ENCODE measurements at places on chromosomes 3 and 15. TPM values are rescaled to one million over a fixed set of nuclear protein-coding genes. Genes with fewer than 3 reads are reported as not detected.

- DNase-seq, result no peak
Observed at GRCh38 chr3:14525685-14526631, 14.2 kb downstream of the GRIP2 start.

DNA sequence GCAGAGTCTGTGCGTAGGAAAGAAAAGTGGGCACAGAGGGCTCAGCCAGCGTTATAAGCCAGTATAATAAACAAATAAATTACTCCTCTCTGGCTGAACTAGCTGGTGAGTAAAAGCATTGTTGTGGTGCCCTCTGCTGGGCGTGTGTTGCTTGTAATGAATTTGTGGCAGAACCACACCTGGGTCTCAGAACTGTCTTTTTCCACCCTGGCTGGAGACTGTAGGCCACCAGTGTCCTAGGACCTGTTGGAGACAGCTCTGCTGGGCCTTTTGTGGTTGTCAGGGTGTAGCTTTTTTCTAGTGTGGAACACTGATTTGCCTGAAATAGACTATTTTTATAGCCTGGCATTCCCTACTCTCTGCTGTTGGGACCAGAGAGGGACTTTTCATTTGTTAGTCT is 130.5 kb upstream of the EIF1B start:
- peak; percentile 92 for DNase-seq

DNA sequence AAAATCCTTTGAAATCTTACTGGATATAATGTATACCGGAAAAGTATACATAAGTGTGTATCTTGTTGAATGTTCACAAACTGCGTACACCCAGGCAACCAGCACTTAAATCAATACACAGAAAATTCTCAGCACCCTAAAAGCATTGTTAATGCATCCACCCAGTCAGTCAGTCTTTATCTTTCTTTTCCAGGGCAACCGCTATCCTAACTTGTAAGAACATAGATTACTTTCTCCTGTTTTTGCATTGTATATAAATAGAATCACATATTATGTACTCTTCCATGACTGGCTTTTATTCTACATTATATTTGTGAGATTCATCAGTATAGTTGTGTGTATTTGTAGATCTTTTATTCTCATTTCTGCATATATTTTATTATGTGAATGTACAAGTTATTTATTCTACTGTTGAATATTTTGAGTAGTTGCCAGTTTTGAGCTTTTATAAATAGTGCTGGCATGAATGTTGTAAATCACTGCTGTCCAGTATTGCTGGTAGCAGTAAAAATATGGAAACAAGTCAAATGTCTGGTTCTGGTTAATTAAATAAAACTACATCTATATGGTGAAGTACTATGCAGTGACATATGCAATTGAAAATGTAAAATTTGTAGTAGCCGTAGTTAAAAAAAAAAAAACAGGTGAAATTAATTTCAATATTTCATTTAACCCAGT is 62.1 kb downstream of the PDCD6IP start:
- no peak for DNase-seq

GRCh38 chr3:78919021-78919755 is 848.6 kb downstream of the ROBO1 start:
- no peak for DNase-seq

GRCh38 chr3:10928407-10928960 is 64.1 kb upstream of the SLC6A1 start:
- no peak for DNase-seq

GRCh38 chr3:184538666-184539431 is 22.7 kb upstream of the EPHB3 start:
- DNase-seq, result no peak

GOLGA6L4 gene
- 1.0 TPM for polyA plus RNA-seq

CACNA2D3 gene
- 42.4 TPM for polyA plus RNA-seq

Data from right cardiac atrium (tissue), 5 donors.